ENCODE measurements at places on chromosomes 1 and 21.
A peak's percentile ranks its signal among the peaks of the same experiment; 100 is the strongest.

- DNase-seq, result no peak
These were observed 6.7 kb downstream of the DAP3 start for GRCh38 chr1:155695608-155696007.

GRCh38 chr1:32337855-32338636, 2.0 kb upstream of the MARCKSL1 start:
- DNase-seq, result no peak

GRCh38 chr1:146012703-146013558, 8.6 kb downstream of the HJV start:
- peak; percentile 59 for DNase-seq

DNA sequence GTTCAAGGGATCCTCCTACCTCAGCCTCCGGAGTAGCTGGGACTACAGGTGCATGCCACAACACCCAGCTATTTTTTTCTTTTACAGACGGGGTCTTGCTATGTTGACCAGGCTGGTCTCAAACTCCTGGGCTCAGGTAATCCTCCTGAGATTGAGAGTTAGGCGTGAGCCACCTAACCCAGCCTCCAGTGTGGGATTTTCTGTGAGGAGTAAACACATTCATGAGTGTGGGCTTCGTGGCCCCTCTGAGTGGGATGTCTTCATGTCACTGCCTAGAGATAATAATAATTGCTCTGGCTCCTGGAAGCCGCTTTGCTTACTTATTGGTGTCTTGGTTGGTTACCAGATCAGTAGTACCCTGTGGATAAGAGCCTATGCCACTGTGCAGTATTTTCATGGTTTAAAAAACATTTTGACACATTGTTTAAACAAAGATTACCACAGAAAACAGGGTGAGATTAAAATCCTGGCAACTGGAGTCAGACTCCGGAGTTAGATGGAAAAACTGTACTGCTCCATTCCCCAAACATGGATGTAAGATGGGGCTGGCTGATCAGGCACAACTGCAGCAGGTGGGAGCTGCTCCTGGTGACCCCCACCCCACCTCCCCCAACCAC, 159.1 kb upstream of the RAB4A start:
- DNase-seq, result no peak

DNA sequence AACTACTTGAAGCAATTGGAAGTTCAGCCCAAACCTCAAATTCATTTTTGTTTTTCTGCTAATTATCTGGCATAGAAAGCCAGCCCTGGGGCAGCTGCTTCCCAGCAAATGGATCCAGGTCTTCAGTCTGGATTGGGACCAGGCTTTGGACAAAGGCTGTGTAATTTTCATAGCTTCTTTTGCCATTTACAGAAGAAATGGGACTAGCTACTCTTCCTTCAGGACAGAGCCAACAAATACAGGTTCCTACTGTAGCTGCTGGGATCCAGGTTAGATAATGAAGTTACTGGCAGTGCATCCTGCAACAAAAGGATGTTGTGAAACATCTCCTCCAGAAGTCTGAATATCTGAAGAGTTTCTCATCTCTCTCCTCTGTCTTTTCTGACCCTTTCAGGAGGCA, 171.5 kb upstream of the CAMK1G start:
- no peak for DNase-seq

- DNase-seq, result no peak
These were observed 71.9 kb downstream of the CASZ1 start for GRCh38 chr1:10724511-10724910.

DNA sequence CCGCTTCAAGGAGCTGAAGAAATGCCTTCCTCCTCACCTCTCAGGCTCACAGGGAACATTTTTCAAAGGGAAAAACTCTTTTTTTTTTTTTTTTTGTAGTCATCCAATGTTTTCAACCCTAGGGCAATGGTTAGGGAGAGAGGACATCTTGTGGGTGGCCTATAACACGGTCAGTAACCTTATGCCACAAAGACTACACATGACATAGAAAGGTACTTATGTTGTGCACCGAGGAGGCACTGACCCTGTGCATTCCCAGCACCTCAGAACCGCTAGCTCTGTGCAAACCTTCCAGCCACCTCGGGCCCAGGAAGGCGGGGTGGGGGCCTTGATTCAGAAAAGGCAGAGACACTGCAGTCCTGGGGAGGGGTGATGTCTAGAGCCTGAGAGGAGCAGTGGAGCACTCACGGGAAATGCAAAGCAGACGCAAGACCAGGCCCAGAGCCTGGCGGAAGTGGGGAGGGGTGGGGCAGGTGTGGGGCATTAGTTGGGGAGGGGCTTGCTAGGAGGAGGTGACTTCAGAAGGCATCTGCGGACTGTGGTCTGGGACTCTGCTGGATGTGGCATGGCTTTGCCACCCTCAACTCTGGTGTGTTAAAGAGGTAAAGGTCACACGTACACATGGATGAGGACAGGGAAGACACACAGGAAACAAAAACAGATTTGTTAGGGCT, 68.6 kb downstream of the MDM4 start:
- DNase-seq, result no peak

GRCh38 chr1:33633019-33633801, 160.8 kb downstream of the ZSCAN20 start:
- DNase-seq, result peak; percentile 86

DNA sequence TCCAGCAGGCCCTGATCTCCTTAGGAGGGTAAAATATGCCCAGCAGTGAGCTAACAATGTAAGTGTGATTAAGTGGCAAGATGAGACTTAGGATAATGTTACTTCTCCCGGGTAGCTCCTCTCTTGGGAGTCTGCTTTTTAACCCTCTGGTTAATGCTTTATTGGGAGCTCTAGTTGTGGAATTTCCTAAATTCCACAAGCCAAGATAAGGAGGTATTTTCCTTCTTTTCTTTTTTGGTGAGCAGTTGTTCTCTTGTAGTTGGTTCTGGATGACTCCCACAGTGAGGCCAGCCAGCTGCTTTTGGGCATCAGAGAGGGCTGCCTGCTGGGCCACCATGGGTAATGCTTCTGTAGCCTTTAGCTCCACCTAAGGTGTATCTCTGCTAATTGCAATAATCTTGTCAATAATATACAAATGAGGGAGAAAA, 19.3 kb downstream of the C1orf52 start:
- DNase-seq, result peak; percentile 6

DNA sequence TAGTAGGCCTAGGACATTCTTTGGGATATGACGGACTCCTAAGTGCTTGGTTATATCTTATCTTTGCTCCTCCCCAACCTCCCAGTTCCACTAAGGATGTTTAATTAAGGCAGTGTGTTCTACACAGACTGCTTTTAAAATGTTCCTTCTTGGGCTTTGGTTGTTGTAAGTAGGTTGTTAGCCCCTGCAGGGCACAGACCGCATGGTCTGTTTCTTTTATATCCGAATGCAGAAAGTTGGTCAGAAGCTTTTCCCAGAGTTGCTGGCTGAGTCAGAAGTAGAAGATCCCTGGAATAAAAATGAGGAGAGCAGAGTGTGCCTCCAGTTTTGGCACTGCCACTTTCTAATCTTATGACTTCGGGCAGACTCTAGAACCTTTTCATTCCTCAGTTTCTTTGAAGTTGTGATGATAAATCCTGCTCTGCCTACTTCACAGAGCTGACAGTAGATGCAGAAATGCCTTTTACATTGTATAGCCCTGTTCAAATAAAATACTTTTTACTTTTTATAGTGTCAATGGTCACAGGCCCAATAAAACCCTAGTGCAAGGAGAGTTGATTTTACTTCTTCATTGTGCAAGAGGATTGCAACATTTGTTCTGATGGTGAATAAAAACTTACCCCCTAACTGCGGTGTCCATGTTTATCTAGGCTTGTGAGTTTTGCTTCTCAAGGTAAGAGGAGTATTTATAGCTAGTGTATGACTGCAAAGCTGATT, 18.4 kb downstream of the FMN2 start:
- no peak for DNase-seq

DNA sequence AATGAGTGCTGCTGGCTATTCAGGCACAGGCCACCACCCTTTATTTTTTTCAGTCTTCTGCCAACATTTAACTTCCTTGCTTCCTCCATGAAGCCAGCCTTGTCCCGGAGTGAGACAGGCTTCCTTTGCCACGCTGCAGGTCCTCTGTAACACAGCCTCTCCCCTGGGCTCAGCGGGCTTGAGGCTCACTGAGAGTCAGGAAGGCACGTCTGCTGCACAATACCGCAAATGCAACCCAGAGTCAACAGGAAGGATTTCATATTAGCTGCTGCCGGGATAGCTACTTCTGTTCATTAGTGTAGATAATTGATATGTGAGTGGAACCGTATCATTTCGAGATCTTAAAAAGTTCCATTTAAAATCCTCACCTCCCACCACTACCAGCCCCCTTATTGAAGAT, 22.5 kb downstream of the MYOG start:
- no peak for DNase-seq

GRCh38 chr1:93087532-93087931, 8.4 kb downstream of the MTF2 start:
- no peak for DNase-seq

DNA sequence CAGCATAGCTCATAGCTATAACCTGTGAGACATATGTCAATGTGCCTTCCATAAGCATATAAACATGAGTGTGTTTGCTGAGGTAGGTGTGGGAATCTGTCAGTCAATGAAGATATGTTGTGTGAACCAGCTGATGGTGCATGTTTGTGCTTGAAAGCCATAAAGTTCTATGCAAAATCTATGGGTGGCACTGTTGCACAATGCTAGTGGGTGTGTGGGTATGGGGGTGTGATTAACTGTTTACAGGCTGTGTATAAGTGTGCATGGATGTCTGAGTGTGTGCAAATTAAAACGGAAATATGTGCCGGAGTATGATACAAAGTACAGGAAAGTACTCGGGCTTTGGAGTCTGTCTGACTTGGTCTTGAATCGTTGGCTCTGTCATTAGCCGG, 1.0 kb upstream of the ATP2B4 start:
- no peak for DNase-seq

DNA sequence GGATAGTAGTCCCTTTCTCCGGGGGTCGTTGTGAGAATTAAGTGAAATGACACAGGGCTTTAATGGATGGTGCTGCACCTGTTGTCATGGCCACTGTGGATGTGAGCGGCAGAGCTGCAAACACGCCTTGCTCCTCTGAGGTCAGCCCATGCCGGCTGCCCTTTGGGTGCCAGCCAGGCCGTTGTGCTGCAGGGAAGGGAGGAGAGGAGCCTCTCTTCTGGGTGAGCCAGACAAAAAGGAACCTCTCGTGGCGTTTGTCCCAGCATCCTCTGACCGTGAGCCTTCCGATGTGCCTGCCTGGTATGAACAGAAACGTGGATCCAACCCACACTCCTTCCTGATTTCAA, 383.0 kb upstream of the VAMP3 start:
- no peak for DNase-seq

- DNase-seq, result no peak
These were observed 26.9 kb downstream of the PLEKHO1 start for GRCh38 chr1:150176593-150176992.

- no peak for DNase-seq
These were observed 83.2 kb upstream of the SLC5A9 start for GRCh38 chr1:48139275-48139674.

DNA sequence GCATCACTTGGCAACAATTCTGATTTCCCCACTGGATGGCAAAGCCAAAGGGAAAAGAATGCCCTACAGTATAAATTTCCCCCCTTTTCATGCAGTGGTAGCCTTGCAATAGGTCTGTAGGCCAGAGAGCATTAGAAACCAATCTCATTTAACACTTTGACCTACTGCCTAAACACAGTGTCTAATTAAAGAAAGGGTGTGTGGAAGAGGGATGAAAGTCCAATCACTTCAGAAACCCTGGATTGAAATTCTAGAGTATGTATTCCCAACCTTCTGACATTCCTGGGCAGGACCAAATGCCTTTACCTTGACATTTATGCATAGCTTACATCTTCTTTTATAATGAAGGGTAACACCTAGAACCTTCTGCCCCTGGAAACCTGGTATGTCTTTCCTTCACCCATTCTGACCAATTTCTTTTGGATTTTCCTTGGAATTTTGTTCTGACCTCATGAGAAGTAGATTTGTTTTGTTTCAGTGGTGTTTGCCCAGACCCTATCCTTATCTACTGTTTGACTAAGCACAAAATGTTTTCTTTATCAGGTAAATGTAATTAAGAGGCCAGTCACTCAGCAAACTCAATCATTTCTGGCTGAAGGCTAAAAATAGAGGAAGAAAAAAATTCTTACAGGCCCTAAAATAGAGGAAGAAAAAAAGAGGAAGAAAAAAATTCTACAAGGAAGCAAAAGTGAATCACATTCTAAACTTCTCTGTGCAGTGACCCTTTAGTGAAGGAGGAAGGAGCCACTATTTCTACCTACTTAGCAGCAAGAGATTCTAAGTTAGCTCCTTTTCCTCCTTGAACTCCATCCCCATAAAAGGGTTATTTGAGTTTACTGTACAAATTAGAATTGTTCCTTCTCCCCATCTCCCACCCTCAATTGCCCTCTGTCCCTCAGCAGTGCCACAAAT, 129.5 kb upstream of the DSCAM start:
- DNase-seq, result no peak

GRCh38 chr1:233375653-233376052, 48.1 kb downstream of the MAP3K21 start:
- DNase-seq, result no peak

- no peak for DNase-seq
These were observed 122.8 kb downstream of the LBR start for GRCh38 chr1:225304996-225305395.
